Neural crest cell (in vitro differentiated cells): ENCODE measurements at places on chromosomes 5 and 9.

DNA sequence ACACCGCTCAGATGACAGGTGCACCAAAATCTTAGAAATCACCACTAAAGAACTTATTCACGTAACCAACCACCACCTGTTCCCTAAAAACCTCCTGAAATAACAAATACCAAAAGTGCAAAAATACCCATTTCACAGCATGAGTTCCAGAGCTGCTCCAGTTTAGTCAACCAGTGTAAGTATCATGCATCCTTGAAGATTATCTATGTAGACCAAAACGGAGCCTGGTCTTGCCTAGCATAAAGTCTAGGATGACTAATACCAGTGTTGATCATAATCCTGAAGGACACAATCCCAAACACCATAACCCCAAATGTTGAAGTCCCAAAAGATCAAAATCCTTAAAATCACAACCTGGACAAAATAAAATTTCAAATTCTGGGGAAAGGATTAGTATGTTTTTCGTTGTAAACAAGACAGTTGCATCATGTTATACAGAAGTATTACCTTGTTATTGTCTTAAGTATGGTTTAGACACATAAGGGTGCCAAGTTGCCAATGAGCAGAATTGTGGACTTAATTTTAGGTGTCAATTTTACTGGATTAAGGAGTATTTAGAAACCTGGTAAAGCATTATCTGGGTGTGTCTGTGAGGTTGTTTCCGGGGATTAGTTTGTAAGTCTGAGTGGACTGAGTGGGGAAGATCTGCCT, 18.1 kb downstream of the VCP start:
- DNase-seq = no peak

DNA sequence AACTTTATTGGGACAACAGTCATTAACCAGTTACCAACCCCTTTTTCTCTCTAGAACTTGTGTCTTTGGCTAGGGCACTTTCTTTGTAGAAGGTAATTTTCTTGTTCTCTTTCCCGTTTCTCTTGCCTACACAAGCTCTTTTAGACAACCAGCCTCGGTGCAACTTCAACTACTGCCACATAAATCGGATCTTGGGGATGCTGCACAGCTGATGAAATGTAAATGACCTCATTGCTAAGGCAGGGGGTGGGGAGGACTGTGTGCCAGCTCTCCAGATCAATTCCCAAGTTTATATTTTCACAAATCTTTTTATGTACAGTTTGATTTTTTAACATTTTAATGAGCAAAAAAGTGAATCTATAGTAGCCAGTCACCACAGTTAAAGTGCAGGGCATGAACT, 157.6 kb downstream of the DENND1A start:
- DNase-seq = no peak

DNA sequence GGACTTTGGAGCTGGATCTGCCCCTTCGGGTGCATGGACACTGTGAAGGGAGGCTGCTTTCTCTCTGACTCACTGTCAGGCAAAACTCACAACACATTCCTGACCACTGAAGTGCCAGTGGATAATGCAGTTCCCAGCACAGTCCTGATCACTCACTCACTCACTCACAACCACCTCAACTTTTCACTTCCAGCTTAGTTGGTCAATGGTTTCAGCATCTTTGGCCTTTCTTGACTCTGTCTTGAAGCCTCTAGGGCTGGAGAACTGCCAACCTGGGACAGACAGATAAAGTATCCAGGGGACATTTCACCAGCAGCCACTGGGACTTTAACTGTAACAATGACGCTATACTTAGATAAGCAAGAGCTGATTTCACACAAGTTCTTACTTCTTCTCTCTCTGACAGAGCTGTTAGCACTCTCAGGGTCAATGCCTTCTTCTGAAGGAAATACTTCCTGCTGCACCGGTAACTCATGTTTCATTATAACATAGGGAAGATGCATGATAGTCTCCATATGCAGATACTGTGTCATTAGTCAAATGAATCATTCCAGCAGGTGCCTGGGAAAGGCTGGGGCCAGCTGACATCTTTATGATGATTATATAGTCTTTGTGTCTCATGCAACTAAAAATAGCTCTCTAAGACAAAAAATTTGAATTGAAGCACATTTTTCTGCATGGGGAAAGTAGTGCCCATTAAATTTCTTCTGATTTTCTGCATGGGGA, 499.0 kb downstream of the SEMA5A start:
- DNase-seq = no peak

DNA sequence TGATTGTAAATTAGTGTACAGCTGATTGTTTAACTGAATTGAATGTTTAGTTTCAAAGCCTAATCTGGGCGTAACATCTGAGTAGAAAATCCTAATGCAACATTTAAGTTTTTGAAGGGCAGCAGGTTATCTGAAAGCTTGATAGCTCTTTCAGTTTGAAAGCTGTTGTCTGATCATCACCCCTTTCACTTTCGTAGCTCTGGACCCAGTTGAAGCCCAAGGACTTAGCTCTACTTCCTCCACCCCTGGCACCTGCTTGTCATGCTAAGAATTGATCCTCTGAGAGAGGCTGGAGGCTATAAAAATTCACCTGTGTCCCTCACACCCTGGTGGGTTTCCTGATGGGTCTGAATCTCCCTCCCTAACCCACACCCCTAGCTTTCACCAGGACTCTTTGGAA, 86.0 kb downstream of the ZFAND5 start:
- no peak for DNase-seq

- no peak for DNase-seq
Measured at GRCh38 chr5:171544913-171545765, 125.7 kb downstream of the FGF18 start.

DNA sequence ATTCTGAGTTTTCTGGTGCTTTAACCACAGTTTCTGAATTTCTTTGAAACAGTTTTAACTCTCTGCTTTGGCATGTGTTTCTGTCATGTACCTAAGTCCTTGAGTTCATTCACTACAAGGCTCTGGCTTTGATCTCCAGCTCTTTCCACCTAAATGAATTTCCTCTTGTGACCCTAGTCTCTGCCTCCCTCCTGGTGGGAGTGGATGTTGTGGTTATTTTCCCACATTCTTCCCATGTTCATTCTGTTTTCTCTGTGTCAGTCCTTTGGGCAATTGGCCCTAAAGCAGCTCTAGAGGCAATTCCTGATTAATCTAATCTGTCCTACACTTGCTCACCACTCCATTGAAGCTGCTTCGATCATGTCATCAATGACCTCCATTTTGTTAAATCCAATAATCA, 28.4 kb upstream of the DPYSL3 start:
- DNase-seq = no peak
